ENCODE measurements at places on chromosomes 1 and 21. TPM values are rescaled to one million over a fixed set of nuclear protein-coding genes. Genes with fewer than 3 reads are reported as not detected.

The CRP gene
- total RNA-seq: not detected

The CPTP gene
- total RNA-seq: 6.1 TPM

The OR2G3 gene
- total RNA-seq: not detected

The S100A7 gene
- total RNA-seq: not detected

The ANKRD45 gene
- 0.63 TPM for total RNA-seq

The TNFSF4 gene
- 2.6 TPM for total RNA-seq

The IGSF3 gene
- total RNA-seq: 32.5 TPM

The ZNF683 gene
- not detected for total RNA-seq

The LCE3E gene
- total RNA-seq: not detected

The SV2A gene
- 5.5 TPM for total RNA-seq

The PTPN22 gene
- total RNA-seq: 2.3 TPM

DNA sequence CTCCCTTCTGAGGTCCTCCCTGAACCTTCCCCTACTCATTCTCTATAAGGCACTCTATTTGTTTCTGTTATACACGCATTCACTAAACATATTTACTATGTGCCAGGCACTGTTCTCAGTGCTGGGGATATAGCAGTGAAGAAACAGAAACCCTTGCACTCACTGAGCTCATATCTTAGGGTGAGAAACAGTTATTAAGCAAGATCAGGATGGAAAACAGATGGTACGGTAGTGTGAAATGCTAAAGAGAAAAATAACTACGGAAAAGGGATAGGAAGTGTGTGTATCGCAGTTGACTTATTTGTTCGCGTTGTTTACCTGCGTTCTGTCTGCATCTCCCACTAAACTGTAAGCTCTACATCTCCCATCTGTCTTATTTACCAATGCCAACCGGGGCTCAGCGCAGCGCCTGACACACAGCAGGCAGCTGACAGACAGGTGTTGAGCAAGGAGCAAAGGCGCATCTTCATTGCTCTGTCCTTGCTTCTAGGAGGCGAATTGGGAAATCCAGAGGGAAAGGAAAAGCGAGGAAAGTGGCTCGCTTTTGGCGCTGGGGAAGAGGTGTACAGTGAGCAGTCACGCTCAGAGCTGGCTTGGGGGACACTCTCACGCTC is 572 bp downstream of the CYB5RL start:
- no peak for DNase-seq

GRCh38 chr1:90730243-90731022 is 13.3 kb upstream of the BARHL2 start:
- no peak for DNase-seq

DNA sequence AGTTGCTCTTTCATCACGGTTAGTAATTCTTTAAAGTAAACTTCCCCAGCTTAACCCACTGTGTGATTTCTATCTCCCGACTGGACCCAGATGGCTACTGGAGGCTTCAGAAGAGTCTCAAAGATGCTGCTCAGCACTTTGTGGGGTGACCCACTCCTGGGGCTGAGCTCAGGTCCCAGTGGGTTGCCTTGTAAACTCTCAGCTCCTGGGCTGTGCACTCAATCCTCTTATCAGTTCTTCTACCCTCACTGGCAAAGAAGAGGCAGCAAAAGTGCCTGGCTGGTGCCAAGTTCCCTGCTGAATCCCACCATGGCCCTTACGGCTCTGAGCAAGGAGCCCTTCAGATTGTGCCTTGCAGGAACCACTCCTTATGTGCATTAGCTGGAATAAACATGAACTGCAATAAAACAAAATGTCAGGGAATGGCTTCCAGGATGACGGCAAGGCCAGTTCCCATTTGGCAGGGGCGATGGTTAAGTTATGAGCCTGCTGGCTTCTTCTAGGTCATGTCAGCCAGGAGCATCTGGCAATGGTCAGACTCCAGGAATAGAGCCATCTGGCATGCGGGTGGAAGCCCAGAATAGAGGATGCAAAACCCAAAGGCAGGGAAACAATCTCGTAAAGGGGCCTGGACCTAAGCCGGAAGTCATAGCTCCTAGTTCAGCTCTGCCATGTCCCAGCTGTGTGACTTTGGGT is 6.8 kb downstream of the MYOC start:
- peak; percentile 50 for DNase-seq

DNA sequence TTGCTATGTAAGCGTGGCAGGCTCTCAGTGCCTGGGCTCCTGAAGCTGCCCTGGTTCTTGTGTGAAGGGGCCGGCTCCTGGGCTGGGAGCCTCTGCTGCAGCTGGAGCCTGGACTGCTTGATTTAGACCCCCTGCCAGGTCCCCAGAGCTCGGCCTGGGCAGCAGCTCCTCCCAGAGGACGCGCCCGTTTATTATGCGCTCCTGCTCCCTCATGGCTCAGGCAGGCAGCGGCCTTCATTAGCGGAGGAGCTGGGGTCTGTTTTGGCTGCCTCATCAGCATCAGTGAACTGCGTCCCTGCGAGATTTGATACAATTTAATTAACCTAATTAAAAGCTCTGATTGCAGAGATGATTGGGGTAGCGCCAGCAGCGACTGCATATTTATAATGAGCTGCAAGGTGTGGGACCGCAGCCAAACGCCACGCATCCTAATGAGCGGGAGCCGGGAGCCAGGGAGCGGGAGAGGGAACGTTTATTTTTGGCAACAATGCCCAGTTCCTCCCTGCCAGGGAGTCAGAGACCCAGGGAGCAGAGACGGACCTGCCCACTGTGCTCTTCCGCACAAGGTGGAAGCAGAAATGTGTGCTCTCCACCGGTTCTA is 16.6 kb downstream of the UTP11 start:
- no peak for DNase-seq

DNA sequence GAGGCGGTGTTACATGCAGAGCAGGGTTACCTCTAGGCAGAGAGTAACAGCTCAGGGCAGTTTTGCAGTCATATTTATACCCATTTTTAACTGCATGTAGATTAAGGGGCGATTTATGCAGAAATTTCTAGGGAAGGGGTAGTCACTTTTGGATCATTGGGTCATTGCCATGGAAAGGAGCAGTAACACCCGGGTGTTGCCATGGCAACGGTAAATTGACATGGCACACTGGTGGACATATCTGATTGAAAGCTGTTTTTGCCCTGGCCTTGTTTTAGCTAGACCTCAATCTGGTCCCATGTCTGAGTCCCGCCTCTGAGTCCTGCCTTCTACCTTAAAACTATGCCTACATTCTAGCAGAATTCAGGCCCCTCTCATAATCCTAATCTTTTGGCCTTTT is 11.8 kb upstream of the USP1 start:
- no peak for DNase-seq

DNA sequence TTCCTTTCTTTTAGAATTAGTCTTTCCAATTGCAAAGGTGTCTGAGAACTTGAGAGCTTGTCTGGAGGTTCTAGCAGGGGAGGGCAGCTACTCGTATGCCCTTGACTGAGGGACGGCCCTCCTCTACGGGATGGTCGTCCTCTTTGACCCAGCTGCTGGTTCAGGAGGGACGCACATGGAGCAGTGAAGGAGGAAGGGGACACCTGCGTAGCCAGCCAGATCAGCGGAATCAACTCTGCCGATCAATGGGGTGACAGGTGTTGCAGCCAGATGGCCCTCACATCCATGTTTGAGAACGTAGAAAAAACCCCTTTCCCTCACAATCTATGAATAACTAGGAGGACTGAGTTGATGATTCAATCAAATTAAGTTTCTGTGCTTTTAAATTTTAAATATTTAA is 15.7 kb upstream of the A3GALT2 start:
- no peak for DNase-seq

DNA sequence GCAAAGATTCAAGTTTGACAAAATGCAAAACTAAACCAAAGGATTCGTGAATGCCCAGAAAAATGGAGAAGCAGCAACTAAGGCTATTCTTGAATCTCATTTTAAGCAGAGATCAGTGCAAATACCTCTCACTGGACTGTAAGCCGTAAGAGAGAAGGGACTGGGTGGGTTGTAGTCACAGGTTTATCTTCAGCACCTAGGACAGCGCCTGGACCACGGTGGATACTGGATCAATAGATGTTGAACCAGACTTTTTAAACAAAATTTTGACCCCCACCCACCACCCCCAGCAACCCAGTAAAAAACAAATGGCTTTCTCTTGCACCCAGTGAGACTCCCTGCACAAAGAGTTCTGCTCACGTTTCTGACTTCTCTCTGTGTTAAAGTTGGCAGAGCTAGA is 347.1 kb downstream of the AJAP1 start:
- no peak for DNase-seq

GRCh38 chr1:56780826-56781225 is 38.4 kb downstream of the FYB2 start:
- DNase-seq: no peak

- DNase-seq: no peak
These were observed 95.2 kb downstream of the KCNJ15 start for GRCh38 chr21:38351961-38352521.

- DNase-seq: no peak
These were observed 80.1 kb upstream of the CD34 start for GRCh38 chr1:207990876-207991582.

DNA sequence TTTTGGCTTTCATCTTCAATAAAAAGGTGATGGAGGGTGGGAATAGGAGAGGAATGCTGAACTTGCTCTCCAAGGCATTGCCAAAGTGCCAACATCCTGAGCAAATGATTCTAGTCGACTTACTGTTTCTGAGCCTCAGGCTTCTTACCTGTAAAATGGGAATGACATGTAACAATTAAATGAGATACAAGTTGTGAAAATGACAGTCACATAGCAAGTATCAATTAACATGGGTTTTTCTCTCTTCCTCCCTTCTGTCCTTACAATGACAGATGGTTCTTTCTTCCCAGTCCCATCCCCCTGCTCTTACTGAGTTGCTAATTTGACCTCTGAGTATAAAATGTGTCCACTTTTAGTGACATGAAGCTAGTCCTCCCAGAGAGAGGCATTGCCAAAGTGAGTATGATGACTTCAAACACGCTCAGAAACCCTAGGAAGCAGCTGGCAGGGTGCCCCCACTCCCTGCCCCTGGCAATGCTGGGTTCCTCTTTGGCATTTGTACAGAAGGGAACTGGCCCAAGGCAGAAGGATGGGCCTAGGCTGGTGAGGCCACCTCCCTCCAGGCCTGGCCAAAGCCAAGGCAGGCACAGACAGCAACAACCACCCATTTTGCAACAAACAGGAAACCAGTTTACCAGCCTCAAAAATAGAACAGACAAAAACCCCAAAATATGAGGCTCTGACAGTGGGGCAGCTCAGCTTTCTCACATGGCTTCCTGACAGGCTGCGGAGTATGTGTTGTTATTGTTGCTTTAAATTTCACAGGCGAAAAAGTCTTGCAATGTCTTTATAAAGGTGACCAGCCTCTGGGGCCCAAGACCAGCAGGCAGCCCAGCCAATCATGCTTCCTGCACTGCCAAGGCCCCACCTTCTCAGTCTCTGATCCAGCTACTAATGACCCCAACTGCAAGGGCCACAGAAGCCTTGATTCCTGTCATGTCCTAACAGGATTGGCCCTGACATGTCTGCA is 115.9 kb downstream of the HIVEP3 start:
- DNase-seq: no peak

GRCh38 chr1:100700586-100700985 is 19.0 kb upstream of the VCAM1 start:
- DNase-seq: no peak

GRCh38 chr1:71660411-71660810 is 579.6 kb upstream of the ZRANB2 start:
- no peak for DNase-seq

DNA sequence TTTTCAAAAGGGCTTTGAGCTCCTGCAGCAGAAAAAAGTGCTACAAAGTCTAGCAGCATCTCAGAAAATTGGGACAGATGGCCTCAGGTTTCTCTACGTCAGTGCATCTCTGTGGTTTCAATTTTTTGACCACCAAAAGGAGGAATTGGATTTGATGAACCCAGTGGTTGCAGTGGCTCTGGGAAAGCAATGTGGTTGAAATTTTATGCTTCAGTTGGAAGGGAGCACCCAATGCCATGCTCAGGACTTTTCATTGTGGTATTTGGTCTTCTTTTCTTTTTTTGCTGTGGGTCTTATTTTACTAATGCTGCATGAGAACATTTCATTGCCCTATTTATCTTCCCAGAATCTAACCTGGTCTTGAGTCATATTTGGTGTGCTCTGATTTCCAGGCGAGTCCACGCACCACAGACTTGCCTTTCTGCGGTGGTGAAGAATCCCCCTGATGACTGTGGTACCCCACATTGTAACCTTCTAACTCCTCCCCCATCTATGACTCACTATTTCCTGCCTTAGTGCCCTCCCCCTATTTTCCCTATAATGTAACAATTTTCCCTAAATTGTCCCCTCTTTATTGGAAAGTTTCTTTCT is 56.7 kb downstream of the S1PR1 start:
- DNase-seq: no peak

GRCh38 chr1:169590932-169591331 is 4.7 kb upstream of the F5 start:
- DNase-seq: no peak

GRCh38 chr1:161216945-161217712 is 2.0 kb downstream of the FCER1G start:
- DNase-seq: no peak

DNA sequence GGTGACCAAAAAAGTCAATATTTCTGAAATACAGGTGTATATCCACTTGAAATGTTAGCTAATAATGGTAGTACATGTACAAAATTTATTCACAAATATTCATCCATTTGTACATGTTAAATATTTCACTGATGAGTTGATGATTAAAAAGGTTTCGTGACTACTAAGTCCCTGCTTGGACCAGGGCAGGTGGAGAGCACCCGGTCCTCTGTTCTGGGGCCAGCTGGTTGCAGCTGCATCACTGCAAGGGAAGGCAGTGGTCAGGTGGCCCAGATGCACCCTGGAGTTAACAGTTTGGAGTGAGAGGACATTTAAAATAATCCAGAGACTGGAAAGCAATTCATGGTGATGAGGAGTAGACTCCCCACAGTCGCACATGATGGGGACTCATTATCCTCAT is 141.2 kb downstream of the ZBTB18 start:
- no peak for DNase-seq

- DNase-seq: no peak
These were observed 1.3 kb upstream of the OLIG2 start for GRCh38 chr21:33024201-33025103.

GRCh38 chr1:65505547-65506300 is 85.3 kb downstream of the LEPR start:
- DNase-seq: no peak

DNA sequence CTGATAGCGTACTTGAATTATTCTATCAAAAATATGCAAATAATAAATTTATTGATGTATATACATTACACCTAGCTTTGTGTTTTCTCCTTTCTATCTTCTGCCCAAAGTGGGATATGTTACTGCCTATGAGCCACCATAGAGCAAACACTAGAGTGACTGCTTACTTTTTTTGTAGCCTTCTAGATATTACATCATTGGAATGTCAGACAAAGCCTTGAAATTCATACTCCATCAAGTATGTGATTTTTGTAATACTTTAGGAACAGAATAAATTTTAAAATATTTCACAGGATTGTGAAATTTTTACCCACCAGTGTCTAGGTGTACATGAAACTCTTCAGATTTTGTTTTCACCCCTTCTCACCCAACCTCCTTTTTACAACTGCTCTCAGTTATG is 787.6 kb downstream of the USP25 start:
- DNase-seq: no peak

GRCh38 chr21:38258521-38259485 is 2.0 kb downstream of the KCNJ15 start:
- DNase-seq: no peak

Measured in urinary bladder (tissue), 4 donors.